Stimulated activated CD4-positive, alpha-beta T cell treated with anti-CD3 and anti-CD28 coated beads, Interleukin-15, amount 100 ng/mL, for 24 hours (primary cell): ENCODE measurements at places on chromosomes 11 and 22.

DNA sequence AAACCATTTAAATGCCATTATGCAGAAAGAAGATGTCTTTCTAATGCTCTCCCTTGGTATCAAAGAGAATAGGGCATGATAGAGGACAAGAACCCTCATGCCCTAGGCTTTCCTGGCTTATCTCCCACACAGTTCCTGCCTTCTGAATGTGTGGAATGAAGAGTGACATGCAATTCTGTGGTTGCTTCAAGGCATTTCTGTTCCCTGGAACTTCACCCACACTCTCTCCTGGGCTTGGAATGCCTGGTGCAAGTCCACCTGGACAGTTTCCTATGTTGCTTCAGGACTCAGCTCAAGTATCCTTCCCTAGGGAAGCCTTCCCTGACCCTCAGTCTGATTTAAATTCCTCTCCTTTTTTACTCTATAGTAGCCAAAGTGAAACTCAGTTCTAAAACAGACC, 53.8 kb upstream of the DRD2 start:
- DNase-seq: no peak

GRCh38 chr22:36724836-36725235, 21.3 kb upstream of the CACNG2 start:
- DNase-seq: no peak

GRCh38 chr11:91158891-91159537, 936.2 kb upstream of the CHORDC1 start:
- DNase-seq: no peak

DNA sequence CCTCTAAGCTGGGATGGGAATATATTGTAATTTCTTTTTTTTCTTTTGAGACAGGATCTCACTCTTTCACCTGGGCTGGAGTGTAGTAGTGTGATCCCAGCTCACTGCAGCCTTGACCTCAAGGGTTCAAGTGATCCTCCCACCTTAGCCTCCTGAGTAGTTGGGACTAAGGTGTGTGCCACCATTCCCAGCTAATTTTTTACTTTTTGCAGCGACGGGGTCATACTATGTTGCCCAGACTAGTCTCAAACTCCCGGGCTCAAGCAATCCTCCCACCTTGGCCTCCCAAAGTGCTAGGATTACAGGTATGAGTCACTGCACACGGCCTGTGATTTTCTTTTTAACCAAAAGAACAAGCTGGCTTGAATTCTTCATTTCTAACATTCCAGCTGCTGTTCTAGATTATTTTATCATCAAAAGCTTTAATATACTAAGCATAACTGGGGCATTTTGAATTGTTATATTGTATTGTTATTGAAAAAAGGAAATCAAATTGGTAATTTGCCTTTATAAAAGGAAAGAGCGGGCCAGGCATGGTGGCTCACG, 26.8 kb upstream of the PPP2R1B start:
- no peak for DNase-seq

DNA sequence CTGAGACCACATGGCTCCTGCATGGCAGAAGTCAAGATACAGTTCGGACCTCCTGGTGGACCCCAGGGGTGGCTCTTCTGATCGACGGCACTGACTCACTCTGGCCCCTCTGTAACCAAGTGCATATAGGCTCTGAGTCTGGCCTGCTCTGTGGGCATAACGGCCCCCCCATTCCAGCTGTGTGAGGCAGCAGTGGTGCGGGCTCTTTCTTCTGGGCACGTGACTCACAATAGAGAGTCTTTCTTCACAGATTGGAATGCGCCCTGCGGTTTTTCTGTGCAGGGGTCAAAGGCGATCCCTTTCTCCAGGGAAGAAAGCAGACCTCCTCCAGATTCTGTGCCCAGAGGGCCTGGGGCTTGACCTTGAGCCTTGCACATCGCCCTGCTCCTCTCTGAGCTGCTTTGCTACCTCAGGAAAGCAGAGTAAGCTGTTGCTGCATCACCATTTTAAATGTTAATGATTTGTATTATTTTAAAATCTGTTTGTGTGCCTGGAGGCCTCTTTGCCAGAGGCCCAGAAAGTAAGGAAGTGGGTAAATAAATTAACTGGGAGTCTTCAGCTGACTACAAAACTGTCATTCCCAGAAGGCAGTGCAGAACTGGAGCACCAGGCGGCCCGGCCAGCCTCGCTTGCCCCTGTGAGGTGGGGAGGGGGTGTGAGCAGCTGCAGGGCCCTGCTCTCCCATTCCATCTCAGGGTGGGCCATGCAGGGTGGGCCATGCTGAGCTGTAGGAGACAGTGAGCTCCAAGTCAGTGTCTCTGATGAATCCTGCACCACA, 199.0 kb downstream of the GRIK4 start:
- DNase-seq: no peak

GRCh38 chr11:132093536-132094259, 723.3 kb downstream of the NTM start:
- DNase-seq: no peak

DNA sequence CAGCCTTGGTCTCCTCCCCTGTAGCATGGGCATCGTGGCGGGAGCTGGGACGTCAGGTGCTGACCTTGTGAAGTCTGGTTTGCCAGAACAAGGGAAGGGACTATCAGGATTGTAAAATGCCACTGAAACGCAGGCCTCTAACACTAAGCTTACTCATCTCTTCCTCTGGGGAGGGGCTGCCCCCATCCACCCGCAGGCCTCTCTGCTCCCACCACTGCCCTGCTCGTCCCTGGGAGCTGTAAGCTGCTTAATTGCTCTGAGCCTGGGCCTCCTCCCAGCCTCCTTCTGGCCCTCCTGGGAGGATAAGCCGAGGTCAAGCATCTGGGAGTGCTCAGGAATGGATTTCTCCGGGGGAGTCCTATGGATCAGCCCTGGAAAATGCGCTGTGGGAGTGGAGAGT, 8.4 kb downstream of the SHISAL1 start:
- DNase-seq: peak; percentile 13

DNA sequence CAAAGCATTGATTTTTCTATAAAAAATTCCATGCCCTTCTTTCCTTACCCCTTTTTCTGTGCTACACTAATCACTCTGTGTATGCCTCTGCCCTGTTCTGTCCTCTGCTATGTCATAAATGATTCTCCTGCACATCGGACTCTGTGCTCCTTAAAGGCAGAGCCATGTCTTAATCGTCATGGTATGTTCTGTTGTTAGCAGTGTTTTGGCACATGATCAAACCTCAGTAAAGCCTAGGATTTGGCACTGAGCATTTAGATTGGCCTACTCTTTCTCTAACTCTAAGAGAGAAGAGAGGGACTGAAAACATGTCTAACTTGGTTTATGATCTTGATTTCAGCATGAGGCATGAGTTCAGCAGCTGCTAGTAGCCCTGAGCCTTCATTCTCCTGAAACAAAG, 266.9 kb downstream of the AASDHPPT start:
- no peak for DNase-seq
